ENCODE measurements at places on chromosomes 6 and 20. TPM values are rescaled to one million over a fixed set of nuclear protein-coding genes. Genes with fewer than 3 reads are reported as not detected.

GRCh38 chr6:68716620-68717019 is 81.5 kb downstream of the ADGRB3 start:
- DNase-seq: no peak

DNA sequence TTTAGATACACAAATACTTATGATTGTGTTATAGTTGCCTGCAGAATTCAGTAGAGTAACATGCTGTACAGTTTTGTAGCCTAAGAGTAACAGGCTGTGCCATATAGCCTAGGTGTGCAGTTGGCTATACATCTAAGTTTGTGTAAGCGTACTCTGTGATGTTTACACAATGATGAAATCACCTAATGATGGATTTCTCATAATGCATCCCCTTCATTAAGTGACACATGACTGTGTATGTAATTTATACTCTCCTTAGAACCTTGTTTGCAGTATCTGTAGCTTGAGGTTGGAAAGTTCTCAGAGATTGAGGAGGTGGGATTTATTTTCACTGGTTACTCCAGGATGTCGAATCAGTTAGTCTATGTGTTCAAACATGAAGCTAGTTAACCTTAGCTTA is 67.0 kb upstream of the TMEM30A start:
- no peak for DNase-seq

- no peak for DNase-seq
Observed at GRCh38 chr6:34005901-34006531, 139.9 kb downstream of the GRM4 start.

GRCh38 chr20:61718361-61719005 is 347.2 kb downstream of the TAF4 start:
- DNase-seq: no peak

DNA sequence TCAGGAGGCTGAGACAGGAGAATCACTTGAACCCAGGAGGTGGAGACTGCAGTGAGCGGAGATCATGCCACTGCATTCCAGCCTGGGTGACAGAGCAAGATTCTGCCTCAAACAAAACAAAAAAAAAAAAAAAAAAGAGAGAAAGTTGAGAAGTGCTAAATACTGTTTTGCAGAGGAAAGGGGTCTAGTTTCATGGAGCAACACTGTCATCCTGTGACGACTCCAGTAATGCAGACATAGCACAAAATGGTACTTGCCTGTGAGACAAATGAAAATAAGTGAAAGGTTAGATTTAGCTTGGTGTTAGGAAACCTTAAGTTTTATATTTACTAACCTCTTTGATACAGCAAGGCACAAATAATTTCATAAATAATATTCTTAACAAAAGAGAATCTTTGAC is 29.7 kb downstream of the CEP162 start:
- no peak for DNase-seq

GRCh38 chr20:2866236-2866635 is 7.0 kb upstream of the PTPRA start:
- no peak for DNase-seq

DNA sequence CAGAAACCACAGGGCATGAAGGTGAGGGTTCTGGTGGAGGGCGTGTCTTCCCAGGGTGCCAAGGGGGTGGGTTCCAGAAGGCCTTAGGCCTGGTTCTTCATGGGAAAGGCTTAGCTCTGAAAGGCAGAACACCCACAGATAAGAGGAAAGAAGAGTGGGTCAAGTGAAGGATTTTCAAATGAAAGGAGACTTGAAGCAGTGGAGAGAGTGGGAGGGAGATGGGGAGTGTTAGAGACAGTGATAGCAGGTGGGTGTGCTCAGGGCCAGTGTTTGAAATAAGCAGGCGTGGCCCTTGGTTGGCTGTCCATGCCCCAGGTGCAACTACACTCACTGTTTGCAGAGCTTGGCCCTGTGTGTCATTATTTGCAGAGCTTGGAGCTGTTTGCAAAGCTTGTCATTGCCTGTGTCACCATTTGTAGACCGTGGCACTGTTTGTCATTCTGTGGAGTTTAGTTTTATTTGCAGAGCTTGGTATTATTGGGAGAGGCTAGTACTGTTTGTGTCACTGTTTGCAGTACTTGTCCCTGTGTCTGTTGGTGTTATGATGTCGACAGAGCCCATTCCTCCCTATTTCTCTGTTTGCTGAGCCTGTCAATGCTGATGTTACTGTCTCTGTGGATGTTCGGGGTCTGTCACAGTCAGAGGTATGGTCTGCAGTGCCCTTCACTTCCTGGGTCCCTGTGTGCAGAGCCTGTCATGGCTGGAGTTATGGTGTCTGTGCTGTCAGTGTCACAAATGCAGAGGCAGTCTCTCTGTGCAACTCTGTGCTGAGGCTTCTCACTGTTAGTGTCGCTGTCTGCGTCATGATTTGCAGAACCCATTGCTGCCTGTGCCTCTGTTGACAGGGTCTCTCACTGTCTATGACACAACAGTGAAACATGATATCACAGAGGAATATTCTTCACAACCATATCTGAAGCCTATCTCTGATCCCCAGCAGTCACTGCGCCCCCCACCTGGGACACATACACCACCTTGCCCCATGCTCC is 127.7 kb upstream of the LRFN2 start:
- peak; percentile 56 for DNase-seq

OPN5 gene
- polyA plus RNA-seq: not detected

GRCh38 chr6:25042036-25042521 is 106.3 kb upstream of the RIPOR2 start:
- no peak for DNase-seq

Data from A549 (cell line).